ENCODE measurements at places on chromosomes 16 and 17.

DNA sequence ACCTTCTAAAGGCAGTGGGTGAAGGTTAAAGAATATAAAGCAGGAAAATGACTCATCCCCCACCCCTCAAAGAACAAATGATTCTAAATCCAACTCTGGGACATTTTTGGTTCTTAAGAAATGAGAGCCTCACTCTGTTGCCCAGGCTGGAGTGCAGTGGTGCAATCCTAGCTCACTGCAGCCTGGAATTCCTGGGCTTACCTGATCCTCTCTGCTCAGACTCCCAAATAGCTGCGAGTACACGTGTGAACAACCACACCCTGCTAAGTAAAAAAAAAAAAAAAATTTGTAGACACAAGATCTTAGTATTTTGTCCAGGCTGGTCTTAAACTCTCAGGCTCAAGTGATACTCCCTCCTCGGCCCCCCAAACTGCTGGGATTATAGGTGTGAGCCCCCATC lies 298.8 kb upstream of the MAF start:
- DNase-seq, result no peak

DNA sequence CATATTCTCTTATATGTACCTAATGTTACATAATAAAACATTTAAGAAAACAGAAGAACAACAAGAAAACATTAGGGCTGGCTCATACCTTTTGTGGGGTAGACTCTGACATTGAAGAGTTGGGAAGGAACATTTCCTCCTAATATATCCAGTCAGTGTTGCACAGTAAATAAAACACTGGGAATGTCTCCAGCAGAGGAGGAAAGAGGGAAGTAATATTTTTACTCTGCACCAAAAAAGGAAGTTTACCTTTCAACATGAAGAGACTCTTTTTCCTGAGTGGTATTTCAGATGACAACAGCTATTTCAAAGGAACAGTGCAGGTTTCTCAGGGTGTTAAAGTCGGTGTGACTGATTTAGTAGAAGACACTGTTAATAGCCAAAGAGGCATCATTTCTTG lies 31.9 kb downstream of the EPN2 start:
- DNase-seq, result peak; percentile 15

- DNase-seq, result no peak
These were observed 2.4 kb upstream of the CDH8 start for GRCh38 chr16:62038646-62039045.

- no peak for DNase-seq
These were observed 3.4 kb downstream of the CNTNAP4 start for GRCh38 chr16:76280421-76281215.

- DNase-seq, result no peak
These were observed 64.6 kb upstream of the IRX3 start for GRCh38 chr16:54351171-54351570.

GRCh38 chr17:75032720-75033280 lies 14.0 kb downstream of the ATP5PD start:
- DNase-seq, result no peak

- no peak for DNase-seq
These were observed 863 bp downstream of the CASKIN1 start for GRCh38 chr16:2195322-2196161.

DNA sequence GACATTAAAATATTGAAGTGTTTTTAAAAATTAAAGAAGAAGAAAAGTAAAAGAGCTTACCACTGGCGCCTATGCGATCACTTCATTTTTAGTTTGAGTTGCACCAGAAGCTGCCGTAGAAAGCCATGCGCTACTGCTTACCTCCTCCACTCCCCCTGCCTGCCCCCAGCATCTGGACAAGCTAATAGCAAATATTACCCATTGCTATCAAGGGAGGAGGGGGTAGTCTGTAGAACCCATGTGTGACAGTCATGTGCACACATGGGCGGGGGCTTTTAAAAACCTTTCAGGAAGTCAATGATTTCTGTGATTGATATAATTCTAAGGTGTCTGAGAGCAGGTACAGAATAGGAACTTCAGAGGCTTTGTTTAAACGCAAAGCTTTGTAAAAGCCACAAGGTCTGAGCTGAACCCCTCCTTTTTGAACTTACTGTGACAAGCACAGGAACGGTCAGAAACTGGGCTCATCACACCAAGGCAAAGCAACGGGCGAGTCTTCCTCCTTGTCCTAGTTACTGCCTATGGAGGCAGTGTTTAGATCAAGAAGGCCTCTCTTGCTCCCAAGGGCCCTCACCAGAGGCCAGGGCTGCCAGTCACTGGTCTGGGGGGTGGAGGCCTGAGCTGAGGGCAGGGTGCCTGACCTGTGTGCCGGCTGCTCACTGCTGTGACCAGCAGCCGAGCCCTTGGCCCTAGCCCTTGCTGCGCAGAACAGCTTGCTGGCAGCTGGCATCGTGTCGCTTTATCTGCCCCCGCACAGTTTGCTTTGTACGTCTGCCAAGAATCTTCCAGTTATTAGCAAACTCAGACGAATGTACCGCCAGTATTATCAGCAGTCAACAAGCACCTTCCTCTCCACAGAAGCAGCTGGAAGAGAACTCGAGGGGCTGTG lies 15.0 kb downstream of the GINS2 start:
- peak; percentile 45 for DNase-seq

- DNase-seq, result no peak
These were observed 6.0 kb downstream of the MTSS2 start for GRCh38 chr16:70679671-70680494.

GRCh38 chr17:43085474-43085873 lies 39.7 kb downstream of the BRCA1 start:
- DNase-seq, result peak; percentile 3

DNA sequence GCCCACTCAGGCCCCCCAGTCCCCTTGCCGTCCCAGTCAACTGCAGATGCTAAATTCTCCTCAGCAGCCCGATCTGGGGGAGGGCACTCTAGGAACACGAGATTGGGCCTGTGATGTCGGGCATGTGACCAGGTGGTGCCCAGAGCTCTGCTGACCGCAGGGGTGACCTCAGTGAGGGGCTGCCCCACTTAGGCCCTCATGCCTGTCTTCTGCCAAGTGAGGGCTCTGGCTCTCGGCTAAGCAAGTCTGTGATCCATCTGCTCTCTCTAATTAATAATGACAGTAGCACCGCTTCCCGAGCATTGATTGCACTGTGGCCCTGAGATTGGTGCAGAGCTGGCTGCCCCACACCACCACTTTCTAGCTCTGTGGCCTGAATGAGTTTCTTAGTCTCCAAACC lies 138.8 kb downstream of the MRM1 start:
- no peak for DNase-seq

DNA sequence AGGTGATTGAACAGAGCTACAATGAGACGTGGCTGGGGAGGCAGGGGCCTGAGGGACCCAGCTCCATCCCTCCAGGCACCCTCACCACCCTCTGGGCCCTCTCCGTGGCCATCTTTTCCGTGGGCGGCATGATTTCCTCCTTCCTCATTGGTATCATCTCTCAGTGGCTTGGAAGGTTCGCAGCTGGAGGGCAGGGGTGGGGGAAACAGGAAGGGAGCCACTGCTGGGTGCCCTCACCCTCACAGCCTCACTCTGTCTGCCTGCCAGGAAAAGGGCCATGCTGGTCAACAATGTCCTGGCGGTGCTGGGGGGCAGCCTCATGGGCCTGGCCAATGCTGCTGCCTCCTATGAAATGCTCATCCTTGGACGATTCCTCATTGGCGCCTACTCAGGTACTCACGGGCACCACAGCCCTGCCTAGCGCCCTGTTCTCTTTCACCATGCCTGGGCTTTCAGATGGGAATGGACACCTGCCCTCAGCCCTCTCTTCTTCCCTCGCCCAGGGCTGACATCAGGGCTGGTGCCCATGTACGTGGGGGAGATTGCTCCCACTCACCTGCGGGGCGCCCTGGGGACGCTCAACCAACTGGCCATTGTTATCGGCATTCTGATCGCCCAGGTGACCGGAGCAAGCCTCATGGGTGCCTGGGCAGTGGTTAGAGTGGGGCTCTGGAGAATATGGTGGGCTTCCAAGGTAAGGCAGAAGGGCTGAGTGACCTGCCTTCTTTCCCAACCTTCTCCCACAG lies 2.1 kb downstream of the SLC2A4 start:
- DNase-seq, result peak; percentile 20

DNA sequence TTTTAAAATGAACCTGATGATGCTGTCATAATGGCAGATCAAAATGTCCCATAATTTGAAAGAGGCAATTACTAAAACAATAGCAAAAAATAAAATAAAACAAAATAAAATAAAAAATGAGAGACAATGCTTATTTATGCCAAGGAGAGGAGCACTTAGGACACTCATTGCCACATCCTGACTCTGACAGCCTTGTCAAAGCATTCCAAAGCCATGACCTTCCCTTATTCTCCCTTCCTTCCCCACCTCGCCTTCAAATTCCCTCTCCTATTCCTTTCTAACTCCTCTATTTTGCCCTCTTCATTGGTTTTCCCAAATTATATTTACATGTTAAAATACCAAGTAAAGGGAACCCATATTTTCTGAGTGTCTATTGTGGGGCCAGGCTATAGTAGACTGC lies 220.0 kb downstream of the CDH13 start:
- no peak for DNase-seq

DNA sequence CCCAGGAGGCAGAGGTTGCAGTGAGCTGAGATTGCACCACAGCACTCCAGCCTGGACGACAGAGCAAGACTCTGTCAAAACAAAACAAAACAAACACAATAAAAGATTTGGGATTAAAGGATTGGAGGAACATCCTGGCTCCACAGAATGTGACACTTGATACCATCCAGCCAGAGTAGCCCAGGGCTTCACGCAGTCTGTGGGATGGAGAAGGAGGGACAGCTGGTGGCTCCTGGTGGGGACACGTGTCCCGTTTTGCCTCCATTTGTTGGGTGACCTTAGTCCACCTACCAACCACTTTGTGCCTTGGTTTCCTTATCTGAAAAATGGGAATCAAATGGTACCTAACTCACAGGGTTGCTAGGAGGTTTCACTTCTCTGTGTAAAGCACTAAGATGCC lies 12.4 kb upstream of the CYB561 start:
- DNase-seq, result no peak

DNA sequence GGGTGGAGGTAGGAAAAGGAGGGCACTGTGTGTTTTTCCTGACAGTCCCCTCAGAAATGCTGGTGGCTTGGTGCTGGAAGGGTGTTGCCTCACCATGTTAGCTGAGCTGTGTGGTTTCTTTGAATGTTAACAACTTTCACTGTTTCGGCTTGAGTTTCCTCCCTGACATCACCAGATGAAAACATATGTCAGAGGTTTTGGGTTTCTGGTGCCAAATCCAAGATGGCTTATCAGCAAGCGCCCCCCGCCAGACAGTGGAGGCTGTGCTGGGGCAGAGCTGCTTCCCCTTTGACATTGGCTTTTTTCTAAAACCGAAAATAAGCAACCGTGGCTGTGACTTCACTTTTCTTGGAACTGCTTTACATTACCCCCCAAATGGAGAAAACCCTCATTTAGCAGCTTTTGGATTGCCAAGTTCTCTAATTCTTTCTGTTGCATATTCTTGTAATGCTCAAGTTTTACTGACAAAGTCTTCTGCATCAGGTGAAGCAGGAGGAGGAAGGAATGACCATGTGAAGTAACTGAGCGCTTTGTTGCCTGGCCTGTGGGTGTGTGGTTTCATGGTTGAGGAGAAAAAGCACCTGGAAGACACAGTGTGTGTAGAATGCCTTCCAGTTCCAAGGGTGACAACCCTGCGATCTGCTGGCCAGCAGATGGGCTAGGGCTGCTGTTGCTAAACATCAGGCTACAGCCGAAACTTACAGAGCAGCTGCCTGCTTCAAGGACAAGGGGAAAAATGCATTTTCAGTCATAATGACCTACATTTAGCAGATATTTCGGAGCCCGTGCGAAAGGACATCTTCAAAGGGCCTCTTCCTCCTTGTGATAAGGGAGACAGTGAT lies 9.7 kb downstream of the RMI2 start:
- peak; percentile 88 for DNase-seq

GRCh38 chr17:74619077-74619673 lies 4.4 kb downstream of the CD300E start:
- DNase-seq, result no peak

- no peak for DNase-seq
These were observed 197.1 kb upstream of the TBX2 start for GRCh38 chr17:61202564-61202963.

DNA sequence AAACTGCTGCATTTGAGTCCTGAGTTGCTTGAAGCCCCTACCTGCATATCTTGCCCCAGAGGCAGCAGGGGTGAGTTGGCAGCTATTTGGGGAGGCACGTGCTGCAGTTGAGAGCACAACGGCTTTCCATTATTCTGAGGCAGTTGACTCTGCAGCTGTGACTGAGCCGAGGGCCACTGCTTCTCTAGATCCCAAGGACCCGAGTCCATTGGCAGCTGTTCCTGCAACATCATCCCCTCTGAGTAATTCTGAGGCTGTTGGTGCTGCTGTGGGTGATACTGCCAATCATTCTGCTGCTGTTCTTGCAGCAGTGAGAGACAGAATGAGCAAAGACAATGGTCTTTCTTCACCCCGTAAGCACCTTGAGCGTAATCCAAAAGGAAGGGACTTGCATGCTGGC lies 12.7 kb downstream of the TERF2IP start:
- no peak for DNase-seq

DNA sequence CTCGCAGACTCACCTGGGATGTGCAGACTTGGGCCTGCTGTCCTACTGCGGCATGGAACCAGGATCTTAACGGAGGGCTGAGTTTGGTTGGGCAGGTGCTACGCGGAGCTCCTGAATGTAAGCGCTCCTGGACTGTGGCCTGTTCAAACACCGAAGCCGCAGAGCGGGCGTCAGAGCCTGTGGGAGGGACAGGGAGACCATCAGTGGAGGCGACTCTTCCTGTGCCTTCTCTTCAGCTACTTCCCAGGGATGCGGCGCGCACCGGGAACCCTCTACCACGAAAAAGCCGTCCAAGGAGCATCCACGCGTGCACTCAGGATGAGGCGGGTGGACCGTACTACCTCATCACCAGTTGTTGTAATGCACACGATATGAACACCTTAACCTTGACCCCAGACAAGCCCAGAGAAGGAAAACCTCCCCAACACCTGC lies 2.0 kb downstream of the USP36 start:
- DNase-seq, result no peak

- no peak for DNase-seq
These were observed 7.8 kb upstream of the MYH8 start for GRCh38 chr17:10429421-10430045.

- DNase-seq, result no peak
These were observed 338.3 kb downstream of the CA10 start for GRCh38 chr17:51820252-51820651.

Measured in common myeloid progenitor, CD34-positive (primary cell).